Stimulated activated CD8-positive, alpha-beta memory T cell treated with anti-CD3 and anti-CD28 coated beads, Interleukin-4, amount 100 ng/mL, for 1 hour (primary cell): ENCODE measurements at places on chromosomes 4 and X.

DNA sequence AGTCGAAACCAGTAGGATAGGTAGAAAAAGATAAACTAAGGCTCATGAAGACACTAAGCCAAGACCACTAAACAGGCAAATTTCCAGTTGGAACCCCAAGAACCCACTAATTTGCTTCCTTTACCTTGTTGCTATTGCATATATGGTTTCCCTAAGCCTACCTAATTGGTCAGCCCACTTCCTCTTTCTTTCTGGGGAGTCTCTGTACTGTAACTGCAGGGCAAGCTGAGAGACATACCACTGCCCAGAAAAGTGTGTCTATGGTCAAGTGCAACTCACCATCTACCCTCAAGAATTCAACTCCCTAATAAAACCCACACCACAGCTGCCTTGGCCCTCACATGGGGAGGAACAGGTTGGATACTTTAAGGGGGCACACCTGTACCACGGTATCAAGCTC lies 28.6 kb downstream of the IDS start:
- no peak for DNase-seq

DNA sequence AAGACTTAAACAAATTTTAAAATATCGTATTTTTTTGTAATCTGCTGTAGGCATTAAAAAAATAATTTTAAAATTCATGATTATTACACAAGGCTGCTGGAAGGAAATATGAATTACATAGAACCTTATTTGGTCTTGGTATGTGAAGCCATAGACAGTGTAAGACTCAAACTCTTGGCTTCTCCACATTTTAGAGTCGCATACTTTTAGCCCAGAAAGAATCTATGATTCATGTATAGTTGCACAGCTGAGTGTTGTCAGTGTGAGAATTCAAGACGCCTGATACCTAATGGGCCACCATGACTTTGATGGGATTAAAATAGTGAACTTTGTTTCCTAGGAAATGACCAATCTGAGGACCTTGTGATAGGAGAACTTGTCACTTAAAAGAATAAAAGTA lies 1.4 kb downstream of the INTU start:
- DNase-seq = no peak

DNA sequence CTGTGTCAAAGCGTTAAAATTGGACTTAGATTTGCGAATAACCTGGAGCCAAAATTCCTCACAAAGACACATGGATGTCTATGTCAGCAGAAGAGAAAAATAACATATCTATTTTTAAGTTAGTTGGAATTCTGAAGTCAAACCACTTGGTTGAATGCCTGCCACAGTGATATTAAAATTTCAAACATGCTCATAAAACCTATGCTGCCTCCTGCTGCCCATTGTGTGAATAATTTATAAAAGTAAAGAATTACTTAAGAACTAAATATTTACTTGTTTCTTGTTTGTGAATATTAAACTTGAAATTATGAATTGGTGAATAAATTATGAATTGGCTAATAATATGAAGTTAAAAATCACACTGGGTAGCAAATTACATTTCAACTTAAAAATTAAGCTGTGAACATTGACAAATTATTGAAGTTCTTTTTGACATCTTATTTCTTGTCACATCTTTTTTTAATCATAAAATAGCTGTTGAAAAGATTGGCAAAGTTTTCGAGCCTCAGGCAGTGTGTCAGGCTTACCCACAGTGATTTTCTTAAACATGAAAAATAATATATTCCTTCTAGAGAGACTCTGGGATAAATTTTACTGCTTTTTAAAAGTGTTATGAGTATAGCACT lies 35.4 kb downstream of the FABP2 start:
- no peak for DNase-seq

GRCh38 chr4:9893329-9894108 lies 112.1 kb downstream of the DRD5 start:
- DNase-seq = no peak

- DNase-seq = no peak
These were observed 48.7 kb upstream of the KLHL4 start for GRCh38 chrX:87468941-87469340.

DNA sequence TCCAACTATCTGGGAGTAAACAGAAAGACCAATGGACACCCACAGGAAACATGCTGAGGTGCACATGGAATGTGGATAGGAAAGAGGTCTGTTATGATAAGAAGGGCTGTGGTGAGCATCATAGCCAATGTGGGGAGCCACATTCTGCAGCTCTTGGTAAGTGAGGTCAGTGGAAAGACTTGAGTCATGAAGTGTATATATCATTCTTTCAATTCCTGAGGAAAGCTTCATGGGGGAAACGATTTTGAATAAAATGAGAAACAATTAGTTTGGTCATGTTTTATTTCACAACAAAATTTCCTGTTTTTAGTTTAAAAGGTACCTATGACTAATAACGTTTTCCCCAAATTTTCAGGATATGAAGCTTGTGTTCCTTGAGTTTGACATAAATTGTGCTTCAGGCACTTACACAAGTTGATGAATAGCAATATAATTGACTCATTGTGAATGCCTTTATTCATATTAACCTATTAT lies 41.4 kb upstream of the RASSF6 start:
- DNase-seq = no peak

DNA sequence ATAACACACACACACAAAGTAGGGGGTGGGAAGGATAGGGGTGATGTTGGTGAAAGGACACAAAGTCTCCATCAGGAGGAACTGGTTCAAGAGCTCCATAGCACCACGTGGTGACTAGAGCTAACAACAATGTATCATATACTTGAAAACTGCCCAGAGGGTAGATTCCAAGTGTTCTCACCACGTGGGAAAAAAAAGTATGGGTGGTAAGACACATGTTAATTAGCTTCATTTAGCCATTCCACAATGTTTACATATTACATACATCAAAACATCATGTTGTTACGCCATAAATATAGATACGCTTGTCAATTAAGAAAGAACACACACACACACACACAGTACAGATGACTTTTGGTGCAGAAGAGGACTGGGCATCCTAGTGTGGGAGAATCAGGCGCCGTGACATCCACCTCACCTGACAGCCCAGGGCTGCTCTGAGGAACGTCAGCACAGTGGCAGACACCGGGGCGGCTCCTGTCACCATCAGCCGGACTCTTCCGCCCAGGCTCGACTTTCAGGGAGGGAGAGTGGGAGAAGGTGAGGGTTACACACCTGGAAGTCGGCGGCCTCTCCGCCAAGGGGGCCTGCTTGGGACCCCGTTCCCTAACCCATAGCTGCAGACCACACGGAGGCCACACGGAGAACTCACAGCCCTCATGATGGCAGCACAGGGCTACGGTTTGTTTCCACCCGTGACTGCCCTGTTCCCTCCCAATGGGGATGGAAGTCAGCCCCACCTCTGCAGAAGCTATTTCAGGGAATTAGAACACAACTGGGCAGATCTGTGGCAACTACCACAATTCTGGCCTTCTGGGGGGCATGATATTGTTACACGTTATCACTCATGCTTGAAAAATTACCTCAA lies 31.8 kb upstream of the CENPU start:
- no peak for DNase-seq

- no peak for DNase-seq
These were observed 61.7 kb downstream of the SLIT2 start for GRCh38 chr4:20313237-20314030.

DNA sequence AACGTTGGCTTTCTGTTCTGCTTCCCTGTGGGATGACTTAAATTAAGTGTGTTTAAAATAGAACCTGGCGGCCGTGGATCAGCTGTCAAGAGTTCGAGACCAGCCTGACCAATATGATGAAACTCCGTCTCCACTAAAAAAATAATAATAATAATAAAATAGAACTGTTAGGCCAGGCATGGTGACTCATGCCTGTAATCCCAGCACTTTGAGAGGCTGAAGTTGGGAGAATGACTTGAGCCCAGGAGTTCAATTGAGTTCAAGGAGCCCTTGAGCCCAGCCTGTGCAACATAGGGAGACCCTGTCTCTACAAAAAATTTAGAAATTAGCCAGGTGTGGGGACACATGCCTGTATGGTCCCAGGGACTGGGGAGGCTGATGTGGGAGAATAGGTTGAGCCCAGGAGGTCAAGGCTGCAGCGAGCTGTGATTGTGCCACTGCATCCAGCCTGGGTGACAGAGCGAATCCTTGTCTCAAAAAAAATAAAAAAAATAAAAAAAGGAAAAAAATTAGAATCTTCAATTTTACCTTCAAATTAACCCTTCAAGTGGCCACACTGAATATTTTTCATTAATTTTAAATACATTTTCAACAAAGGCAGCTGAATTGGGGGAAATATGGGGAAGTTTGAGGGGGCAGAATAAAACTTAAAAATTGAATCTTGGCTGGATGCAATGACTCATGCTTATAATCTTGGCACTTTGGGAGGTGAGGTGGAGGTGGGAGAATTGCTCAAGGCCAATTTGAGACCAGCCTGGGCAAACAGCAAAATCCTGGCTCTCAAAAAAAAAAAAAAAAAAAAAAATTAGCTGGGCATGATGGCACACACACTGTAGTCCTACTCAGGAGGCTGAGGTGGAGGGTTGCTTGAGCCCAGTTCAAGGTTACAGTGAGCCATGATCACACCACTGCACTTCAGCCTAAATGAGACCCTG lies 31.8 kb upstream of the HSD17B13 start:
- DNase-seq = no peak

DNA sequence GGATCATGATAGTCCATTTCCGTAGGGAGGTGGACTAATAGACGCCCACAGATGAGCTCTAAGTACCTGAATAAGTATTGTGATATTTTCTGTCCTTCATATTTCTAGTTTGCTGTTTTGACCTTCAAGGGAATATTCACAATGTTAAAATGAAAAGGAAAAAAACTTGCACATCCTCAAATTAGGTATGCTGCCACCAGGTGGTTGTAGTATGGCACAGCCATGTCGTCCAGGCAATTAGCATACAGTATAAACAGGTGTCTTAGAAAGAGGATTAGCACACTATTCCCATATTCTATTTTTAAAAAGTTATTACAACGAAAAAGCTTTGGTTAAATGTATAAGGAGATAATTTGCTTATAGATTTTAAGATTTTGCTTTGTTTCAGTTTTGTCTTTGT lies 802.0 kb downstream of the RPA4 start:
- DNase-seq = no peak

DNA sequence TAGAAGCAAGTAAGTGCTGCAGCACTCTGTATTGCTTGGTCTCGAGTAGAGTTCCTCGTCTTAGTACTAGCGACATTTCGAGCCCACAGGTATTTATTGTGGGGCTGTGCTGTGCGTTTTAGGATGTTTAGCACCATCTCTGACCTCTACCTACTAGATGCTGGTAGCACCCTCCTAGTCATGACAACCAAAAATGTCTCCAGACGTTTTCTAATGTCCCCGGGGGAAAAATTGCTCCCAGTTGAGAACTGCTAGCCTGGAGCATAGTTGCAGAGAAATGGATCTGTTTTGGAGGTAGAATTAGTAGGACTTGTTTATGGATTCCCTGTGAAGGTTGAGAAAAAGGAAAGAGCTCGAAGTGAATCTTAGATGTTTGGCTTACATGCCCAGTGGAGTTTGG lies 287.2 kb downstream of the TENM3 start:
- DNase-seq = no peak

GRCh38 chrX:146396409-146396808 lies 413.2 kb upstream of the CXorf51B start:
- DNase-seq = no peak

DNA sequence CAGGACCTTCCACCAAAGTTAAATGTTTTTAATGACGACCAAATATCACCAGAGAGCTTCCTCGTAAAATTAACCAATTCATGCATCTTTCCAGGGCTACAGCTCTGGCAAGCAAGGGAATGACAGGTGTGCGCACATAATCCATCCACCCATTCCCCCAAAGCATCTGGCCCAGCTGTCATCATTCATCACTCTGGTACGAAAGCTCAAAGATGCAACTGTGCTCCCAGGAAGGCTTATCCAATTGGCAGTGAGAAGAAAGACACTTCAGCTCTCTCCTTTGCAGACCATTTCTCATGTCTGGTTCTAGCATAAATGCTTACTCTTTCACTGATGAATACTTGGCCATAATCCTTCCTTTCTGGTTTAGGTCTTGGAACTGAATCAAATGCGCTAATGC lies 139.2 kb downstream of the NSUN7 start:
- no peak for DNase-seq

DNA sequence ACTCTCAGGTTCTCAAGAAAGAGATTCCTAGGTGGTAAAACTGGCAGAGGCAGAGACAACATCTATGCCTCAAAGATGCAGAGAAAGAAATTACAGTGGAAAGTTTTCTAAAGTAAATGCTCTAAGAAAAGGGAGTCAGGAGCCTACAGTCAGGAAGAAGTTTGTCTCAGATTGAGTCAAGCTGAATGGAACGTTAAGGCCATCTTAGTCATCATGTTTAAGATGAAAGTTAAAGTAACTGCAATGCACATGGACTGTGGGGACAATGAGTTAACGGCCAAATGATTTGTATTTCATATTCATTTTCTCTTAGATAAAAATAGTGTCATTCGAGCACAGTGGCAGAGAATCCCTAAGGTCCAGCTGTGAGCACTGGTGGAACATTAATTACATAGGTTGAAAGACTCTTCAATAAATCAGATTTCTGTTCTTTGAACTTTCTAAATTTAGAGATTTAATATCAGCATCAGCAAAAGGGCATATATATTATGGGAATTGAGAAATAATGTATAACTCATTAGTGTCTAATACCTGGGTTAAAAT lies 384.6 kb downstream of the DTHD1 start:
- DNase-seq = no peak

- DNase-seq = no peak
These were observed 449.4 kb upstream of the HTR2C start for GRCh38 chrX:114134465-114134864.

DNA sequence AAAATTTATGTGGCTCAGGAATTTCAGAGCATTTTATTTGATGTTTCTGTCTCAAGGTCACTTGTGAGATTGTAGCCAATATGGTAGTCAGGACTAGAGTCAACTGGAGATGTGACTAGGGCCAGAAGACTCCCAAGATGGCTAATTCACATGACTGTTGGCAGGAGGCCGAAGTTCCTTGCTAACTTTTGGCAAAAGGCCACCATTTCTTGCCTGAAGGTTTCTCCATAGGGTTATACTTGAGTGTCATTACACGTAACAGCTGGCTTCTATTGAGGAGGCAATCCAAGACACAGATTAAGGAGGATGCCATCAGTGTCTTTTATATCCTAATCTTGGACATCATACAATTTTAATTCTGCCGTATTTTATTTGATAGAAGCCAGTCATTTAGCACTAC lies 162.3 kb upstream of the MAOA start:
- DNase-seq = no peak

GRCh38 chrX:119617517-119618164 lies 11.4 kb upstream of the NKRF start:
- DNase-seq = no peak

DNA sequence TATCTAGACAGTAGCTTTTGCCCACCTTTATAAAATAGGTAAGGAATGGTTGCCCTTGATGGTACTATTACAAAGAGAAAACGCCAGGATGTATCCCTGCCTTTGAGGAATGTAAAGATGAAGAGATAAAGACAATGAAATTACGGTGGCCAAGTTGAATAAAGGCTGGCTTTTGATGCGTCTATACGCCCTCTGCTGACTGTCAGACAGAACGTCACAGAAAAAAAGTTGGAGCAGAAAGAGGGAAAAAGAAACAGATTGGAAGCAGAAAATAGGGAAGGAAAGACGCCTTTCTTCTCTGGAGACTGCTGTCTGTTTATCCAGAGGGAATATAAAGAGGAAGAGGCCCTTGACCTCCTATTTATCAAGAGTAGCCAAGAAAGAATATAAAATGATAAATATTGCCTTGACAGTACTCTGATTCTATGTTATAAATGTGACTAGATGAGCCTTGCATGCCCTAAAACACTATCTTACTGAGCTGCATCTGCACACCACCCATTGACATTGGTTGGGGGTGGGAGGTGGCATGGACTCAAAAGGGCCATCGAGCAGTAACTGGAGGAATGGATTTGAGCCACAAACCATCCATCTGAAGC lies 30.6 kb downstream of the PCDH19 start:
- DNase-seq = no peak

GRCh38 chr4:101792056-101792590 lies 1.6 kb downstream of the BANK1 start:
- DNase-seq = no peak
